ENCODE measurements at places on chromosomes 13 and 19.

- DNase-seq = no peak
Measured at GRCh38 chr19:14183741-14184350, 22.1 kb downstream of the ADGRL1 start.

GRCh38 chr13:75764926-75765310, 128.8 kb downstream of the LMO7 start:
- no peak for DNase-seq

GRCh38 chr13:60332682-60333081, 64.3 kb upstream of the TDRD3 start:
- DNase-seq = no peak

DNA sequence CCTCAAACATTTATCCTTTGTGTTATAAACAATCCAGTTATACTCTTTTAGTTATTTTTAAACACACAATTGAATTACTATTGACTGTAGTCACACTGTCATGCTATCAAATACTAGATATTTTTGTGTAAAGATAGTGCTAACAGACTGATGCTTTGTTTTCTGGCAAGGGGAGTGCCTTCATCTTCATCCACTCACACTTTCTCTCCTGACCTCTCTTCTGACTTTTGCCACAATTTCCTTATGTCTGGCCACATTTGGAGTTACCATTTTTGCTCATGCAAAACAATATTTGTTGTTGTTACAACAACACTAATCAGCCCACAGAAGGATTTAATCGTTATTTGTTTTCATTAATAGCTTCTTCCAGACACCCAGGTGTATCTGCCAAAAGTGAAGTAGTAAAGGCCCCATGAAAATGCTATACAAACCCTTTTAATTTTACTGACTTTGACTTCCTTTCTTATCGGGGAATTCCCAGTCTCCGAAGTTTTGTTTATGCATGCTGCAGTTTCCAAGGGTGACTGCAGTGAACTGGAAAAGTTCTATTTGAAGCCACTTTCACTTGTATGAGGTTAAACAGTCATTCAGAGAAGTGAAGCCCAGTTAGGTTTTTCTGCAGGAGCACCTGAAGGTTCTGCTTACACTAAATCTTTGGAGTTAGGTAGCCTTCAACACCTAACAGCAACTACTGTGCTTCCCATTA, 66.1 kb upstream of the FRY start:
- DNase-seq = no peak

- DNase-seq = no peak
Measured at GRCh38 chr13:62906469-62906868, 1490.8 kb upstream of the PCDH20 start.

DNA sequence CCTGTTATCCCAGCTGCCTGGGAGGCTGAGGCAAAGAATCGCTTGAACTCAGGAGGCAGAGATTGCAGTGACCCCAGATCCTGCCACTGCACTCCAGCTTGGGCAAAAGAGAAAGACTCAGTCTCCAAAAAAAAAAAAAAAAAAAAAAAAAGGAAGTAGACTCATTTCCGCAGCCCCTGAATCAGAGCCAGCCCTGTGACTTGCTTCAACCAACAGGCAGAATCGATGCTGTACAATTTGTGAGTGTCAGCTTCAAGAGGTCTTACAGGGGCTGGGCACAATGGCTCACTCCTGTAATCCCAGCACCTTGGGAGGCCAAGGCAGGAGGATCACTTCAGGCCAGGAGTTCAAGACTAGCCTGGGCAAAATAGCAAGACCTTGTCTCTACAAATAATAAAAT, 12.8 kb downstream of the ANKRD27 start:
- no peak for DNase-seq

GRCh38 chr13:77863144-77863543, 55.5 kb downstream of the EDNRB start:
- no peak for DNase-seq

- no peak for DNase-seq
Measured at GRCh38 chr19:42469311-42470235, 26.8 kb upstream of the CXCL17 start.

DNA sequence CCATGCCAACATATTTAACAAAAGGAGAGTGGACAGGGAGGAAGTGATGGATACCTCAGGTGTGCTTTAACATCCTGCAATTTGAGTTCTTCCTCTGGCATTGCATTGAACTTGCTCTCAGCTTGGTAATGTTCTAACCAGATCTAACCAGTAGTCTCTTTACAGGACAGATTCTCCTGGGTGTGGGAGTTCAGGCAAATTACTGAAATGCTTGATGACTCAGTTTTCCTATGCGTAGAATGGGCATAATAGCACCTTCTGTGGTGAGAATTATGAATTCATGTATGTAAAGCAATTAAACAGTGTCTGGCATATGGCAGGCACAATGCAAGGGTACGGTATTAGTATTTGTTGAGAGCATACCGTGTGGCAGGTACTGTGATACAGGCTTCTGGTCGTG, 3.6 kb downstream of the AKAP11 start:
- no peak for DNase-seq

- DNase-seq = no peak
Measured at GRCh38 chr13:66563076-66563475, 667.1 kb downstream of the PCDH9 start.

- no peak for DNase-seq
Measured at GRCh38 chr13:28531077-28531844, 36.3 kb upstream of the FLT1 start.

GRCh38 chr13:74169676-74170075, 35.5 kb upstream of the KLF12 start:
- no peak for DNase-seq

DNA sequence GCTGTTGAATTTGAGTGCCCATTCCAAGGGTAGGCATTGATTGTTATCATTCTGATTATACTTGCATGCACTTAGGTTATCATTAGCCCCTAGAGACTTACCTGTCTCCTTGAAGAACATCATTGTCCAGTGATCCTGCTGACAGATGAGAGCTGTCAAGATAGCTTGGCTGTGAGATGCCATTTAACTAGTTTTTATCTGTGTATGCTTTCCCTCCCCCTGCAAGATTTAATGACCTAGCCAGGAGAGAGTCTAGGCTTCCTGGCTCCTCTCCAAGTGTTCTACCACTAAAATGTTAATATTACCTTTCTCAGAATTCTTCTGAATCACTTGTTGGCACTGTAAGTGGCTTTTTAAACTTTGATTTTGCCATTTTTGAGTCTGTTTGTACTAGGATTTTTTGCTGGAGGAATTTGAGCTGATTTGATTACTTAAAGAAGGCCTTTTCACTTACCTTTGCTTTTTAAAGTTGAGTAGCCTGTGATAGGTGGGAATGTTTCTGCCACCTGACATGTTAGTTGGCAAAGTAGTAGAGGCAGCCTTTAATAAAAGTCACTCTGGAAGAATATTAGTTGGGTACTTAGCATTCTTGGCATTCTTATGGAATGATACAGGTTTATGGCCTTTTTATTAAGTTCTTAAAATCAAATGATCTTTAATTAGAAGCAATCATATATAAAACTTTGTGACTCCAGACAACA, 41.1 kb downstream of the ARHGAP35 start:
- DNase-seq = no peak

- DNase-seq = no peak
Measured at GRCh38 chr19:45518469-45518826, 11.2 kb downstream of the VASP start.

GRCh38 chr13:86864376-86864775, 806.8 kb upstream of the SLITRK5 start:
- DNase-seq = no peak

GRCh38 chr19:49456326-49456725, 3.3 kb downstream of the ALDH16A1 start:
- no peak for DNase-seq

GRCh38 chr13:35849256-35849644, 281.9 kb downstream of the DCLK1 start:
- no peak for DNase-seq

DNA sequence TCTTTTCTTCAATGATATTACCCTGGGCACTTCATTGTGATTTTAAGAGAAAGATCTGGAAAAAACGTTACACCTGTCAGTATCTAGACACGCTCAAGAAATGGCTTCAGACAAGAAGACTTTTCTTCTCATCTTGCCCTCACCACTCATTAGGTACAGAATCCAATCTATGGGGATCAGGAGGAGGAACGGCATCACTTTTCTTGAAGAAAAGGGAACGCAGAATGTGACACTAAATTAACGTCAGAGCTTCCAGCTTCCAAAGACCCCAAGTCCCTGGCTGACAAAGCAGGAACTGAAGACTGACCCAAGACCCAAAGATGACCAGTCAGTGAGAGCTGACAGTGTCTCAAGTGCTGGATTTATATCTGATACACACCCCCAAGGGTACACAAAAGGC, 48.2 kb downstream of the BRD4 start:
- no peak for DNase-seq

- DNase-seq = no peak
Measured at GRCh38 chr13:41013835-41014234, 5.3 kb downstream of the ELF1 start.

GRCh38 chr19:2699413-2700140, 2.9 kb downstream of the GNG7 start:
- DNase-seq = no peak

- DNase-seq = no peak
Measured at GRCh38 chr19:44635581-44636438, 7.9 kb upstream of the PVR start.

Data from AG09309 (cell line).